ENCODE measurements at places on chromosomes 6 and 20. TPM values are rescaled to one million over a fixed set of nuclear protein-coding genes. Genes with fewer than 3 reads are reported as not detected.

DNA sequence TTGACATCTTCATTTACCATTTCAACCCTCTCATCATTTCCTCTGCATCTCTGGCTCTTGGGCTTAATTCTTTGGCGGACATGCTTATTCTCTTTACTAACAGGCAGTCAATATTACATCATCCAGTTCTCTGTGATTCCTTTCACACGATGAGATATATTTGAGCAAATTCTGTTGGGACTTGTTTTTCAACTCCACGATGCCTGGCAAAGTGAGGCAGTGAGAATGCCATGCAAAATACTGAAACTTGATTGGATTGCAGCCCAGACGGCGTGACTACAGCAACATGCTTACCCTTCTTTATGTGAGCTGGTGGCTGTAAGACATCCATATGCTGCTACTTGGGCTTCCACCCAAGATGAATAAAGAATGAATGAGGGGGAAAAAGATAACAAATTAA is 101.7 kb upstream of the SPACA1 start:
- peak overlapping the region; percentile 77 for H3K27ac ChIP-seq
- no peak for DNase-seq
- H3K4me1 ChIP-seq = peaks cover 42% of the 10 kb centered on the region
- no peaks in the 10 kb centered on the region for H3K36me3 ChIP-seq

- DNase-seq = no peak
- peaks cover 17% of the 10 kb centered on the region for H3K4me1 ChIP-seq
- H3K27ac ChIP-seq = no peak overlapping the region
- peaks cover 77% of the 10 kb centered on the region for H3K27me3 ChIP-seq
- no peaks in the 10 kb centered on the region for H3K36me3 ChIP-seq
These were observed 240.9 kb downstream of the PHACTR1 start for GRCh38 chr6:12957321-12958051.

GRCh38 chr20:10307359-10307735 is 88.7 kb downstream of the SNAP25 start:
- H3K36me3 ChIP-seq = no peaks in the 10 kb centered on the region
- no peak overlapping the region for H3K4me3 ChIP-seq
- no peak overlapping the region for H3K27ac ChIP-seq
- H3K27me3 ChIP-seq = peaks cover 31% of the 10 kb centered on the region
- peaks cover 14% of the 10 kb centered on the region for H3K4me1 ChIP-seq

Gene PCK1
- total RNA-seq = not detected

GRCh38 chr6:43271103-43271815 is 26.8 kb upstream of the SLC22A7 start:
- H3K27ac ChIP-seq = no peak overlapping the region
- H3K4me3 ChIP-seq = no peak overlapping the region
- peaks cover 47% of the 10 kb centered on the region for H3K4me1 ChIP-seq
- no peaks in the 10 kb centered on the region for H3K36me3 ChIP-seq

Gene PRPH2
- 0.11 TPM for total RNA-seq

DNA sequence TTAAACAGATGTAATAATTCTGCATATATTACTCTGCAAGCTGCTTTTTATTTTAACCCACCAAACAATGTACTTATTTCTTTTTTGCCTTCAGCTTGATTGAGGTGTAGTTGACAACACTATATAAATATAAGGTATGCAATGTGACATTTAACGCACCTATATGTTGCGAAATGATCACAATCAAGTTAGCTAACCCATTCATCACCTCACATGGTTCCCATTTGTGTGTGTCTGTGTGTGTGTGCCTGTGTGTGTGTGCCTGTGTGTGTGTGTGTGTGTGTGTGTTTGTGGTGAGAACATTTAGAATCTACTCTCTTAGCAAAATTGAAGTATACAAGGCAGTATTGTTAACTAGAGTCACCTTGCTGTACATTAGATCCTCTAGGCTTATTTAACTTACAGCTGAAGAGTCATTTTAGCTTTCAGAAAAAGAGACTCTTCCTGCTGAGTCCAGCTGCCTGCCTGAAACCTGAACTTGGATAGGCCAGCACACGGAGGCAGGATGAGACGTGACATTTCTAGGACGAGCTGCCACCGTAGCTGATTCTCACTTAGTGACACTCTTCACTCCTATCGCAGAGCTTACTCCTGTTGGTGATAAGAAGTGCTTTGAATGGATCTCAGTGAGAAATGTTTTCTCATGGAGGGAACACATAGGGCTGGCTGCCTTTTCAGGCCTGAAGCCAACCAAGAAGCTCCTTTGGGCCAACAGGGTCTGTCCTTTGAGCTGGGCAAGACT is 126.5 kb upstream of the RIPOR2 start:
- H3K4me1 ChIP-seq = no peaks in the 10 kb centered on the region
- H3K4me3 ChIP-seq = no peak overlapping the region
- no peaks in the 10 kb centered on the region for H3K36me3 ChIP-seq
- no peak overlapping the region for H3K27ac ChIP-seq

- H3K4me3 ChIP-seq = no peak overlapping the region
- H3K4me1 ChIP-seq = no peaks in the 10 kb centered on the region
- DNase-seq = no peak
- H3K27ac ChIP-seq = no peak overlapping the region
These were observed 57.4 kb upstream of the EMILIN3 start for GRCh38 chr20:41424011-41424410.

Gene GGTLC1
- not detected for total RNA-seq

DNA sequence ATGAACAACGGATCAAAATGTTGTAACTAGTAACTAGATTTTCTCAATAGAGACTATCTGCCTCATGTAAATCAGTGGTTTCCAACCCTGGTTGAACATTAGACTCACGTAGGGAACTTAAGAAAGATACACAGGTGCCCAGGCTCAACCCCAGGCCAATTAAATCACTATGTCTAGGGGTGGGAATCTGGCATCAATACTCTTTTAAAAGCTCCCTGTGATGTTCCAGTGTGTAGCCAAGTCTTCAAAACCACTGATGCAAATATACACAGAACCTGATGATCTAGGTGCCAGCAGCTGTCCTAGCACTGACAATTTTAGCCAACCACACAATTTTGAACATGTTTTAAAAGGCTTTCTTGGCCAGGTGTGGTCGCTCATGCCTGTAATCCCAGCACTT is 128.7 kb downstream of the TBC1D32 start:
- H3K36me3 ChIP-seq = peaks cover 10% of the 10 kb centered on the region
- no peaks in the 10 kb centered on the region for H3K27me3 ChIP-seq
- DNase-seq = no peak
- no peak overlapping the region for H3K27ac ChIP-seq
- H3K4me1 ChIP-seq = peaks cover 4% of the 10 kb centered on the region
- H3K4me3 ChIP-seq = no peak overlapping the region

Gene EYA2
- total RNA-seq = 10.2 TPM

GRCh38 chr20:62891111-62891510 is 29.5 kb upstream of the TCFL5 start:
- peaks cover 7% of the 10 kb centered on the region for H3K4me1 ChIP-seq
- H3K27ac ChIP-seq = no peak overlapping the region
- H3K4me3 ChIP-seq = no peak overlapping the region
- DNase-seq = no peak
- no peaks in the 10 kb centered on the region for H3K27me3 ChIP-seq
- H3K36me3 ChIP-seq = peaks cover 44% of the 10 kb centered on the region

GRCh38 chr20:45495501-45495941 is 19.9 kb downstream of the SPINT3 start:
- H3K27ac ChIP-seq = no peak overlapping the region
- no peak for DNase-seq
- H3K27me3 ChIP-seq = peaks cover 25% of the 10 kb centered on the region
- H3K4me3 ChIP-seq = no peak overlapping the region
- H3K4me1 ChIP-seq = no peaks in the 10 kb centered on the region

DNA sequence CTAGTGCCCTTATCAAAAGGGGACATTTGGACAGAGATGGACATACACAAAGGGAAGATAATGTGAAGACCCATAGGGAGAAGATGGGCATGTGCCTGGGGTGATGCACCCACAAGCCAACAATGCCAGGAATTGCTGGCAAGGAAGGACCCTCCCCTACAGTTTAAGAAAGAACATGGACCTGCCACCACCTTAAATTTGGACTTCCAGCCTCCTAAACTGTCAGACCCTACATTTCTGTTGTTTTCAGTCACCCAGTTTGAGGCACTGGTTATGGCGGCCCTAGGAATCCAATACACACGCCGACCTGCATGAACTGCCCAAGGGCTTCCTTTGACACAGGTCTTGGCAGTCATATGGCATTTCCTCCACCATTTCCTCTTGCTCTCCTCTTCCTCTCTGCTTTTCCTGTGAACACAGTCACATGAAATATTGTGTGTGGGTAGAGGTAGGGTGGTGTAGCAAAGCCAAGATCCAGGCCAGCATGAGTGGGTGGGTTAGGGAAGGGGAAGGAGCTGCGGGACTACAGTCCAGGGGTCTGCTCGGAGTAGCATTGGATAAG is 115.6 kb downstream of the ZDHHC14 start:
- no peak overlapping the region for H3K4me3 ChIP-seq
- H3K27me3 ChIP-seq = no peaks in the 10 kb centered on the region
- H3K4me1 ChIP-seq = peaks cover 6% of the 10 kb centered on the region
- H3K36me3 ChIP-seq = no peaks in the 10 kb centered on the region
- DNase-seq = no peak
- H3K27ac ChIP-seq = no peak overlapping the region

Gene KCNK16
- total RNA-seq = not detected

Gene FAM217A
- not detected for total RNA-seq

- H3K36me3 ChIP-seq = no peaks in the 10 kb centered on the region
- H3K27me3 ChIP-seq = peaks cover 15% of the 10 kb centered on the region
- no peak overlapping the region for H3K4me3 ChIP-seq
- no peak for DNase-seq
These were observed 147.2 kb downstream of the RPS12 start for GRCh38 chr6:132961610-132962009.

GRCh38 chr6:73800997-73801396 is 105.0 kb downstream of the CD109 start:
- no peaks in the 10 kb centered on the region for H3K27me3 ChIP-seq
- H3K27ac ChIP-seq = no peak overlapping the region
- no peak for DNase-seq
- no peak overlapping the region for H3K4me3 ChIP-seq

- no peak overlapping the region for H3K27ac ChIP-seq
- no peaks in the 10 kb centered on the region for H3K36me3 ChIP-seq
- H3K4me3 ChIP-seq = no peak overlapping the region
- DNase-seq = no peak
These were observed 18.5 kb downstream of the NOX3 start for GRCh38 chr6:155436981-155437749.

GRCh38 chr6:1400126-1400850 is 10.9 kb downstream of the FOXF2 start:
- DNase-seq = no peak
- no peaks in the 10 kb centered on the region for H3K36me3 ChIP-seq
- no peak overlapping the region for H3K4me3 ChIP-seq
- H3K27ac ChIP-seq = no peak overlapping the region

Gene MEP1A
- not detected for total RNA-seq

Gene OR2B6
- not detected for total RNA-seq

Gene TNFRSF21
- 24.2 TPM for total RNA-seq

GRCh38 chr6:165799391-165800153 is 136.5 kb upstream of the PDE10A start:
- no peak for DNase-seq
- peaks cover 54% of the 10 kb centered on the region for H3K27me3 ChIP-seq
- no peak overlapping the region for H3K27ac ChIP-seq

GRCh38 chr20:58192567-58192966 is 35.9 kb downstream of the ANKRD60 start:
- no peak overlapping the region for H3K27ac ChIP-seq
- H3K4me1 ChIP-seq = no peaks in the 10 kb centered on the region
- DNase-seq = no peak
- no peaks in the 10 kb centered on the region for H3K36me3 ChIP-seq
- no peak overlapping the region for H3K4me3 ChIP-seq

DNA sequence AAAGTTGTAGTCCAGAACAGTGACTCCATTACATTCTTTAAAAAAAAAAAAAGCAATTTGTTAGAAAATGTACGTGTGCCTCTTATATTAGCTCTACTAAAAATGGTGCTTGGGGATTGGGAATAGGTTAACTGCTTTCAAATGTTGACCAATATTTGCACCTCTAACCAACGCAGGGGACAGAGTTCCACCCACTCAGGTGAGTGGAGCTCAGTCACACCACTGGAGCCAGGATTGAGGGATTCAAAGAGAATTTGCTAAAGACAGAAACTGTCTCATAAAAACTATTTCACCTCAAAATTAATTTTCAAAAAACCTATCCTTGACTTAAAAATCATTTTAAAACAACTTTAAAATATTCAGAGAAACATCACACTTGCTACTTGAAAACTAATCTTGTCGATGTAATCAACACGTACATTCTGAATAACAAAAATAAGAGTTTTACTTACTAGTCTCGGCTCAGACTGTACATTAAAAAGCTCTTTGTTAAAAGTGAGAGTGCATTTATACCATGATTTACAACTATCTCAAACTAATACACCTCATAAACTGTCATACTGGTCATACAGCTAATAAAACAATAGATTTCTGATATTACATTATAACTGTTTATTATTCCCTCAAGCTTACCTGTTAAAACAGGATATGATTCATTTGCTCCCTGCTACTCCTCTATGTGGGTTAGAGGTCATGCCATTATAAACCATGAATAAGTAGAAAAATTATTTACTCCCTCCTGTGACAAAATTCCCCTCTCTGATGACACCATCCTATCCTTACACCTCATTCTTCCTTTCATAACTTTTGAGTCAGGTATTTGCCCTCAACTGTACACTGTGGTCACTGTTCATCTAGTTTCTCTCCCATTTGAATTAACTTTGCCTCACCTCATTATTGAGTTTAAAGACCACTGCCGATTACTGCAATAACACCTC is 88.6 kb downstream of the PDE10A start:
- no peaks in the 10 kb centered on the region for H3K36me3 ChIP-seq
- H3K27me3 ChIP-seq = no peaks in the 10 kb centered on the region
- no peak overlapping the region for H3K4me3 ChIP-seq
- H3K27ac ChIP-seq = peak overlapping the region; percentile 89

- DNase-seq = peak; percentile 33
- H3K4me3 ChIP-seq = peak overlapping the region; percentile 56
- no peaks in the 10 kb centered on the region for H3K27me3 ChIP-seq
- no peaks in the 10 kb centered on the region for H3K36me3 ChIP-seq
These were observed 258 bp downstream of the PHF10 start for GRCh38 chr6:169723991-169724493.

DNA sequence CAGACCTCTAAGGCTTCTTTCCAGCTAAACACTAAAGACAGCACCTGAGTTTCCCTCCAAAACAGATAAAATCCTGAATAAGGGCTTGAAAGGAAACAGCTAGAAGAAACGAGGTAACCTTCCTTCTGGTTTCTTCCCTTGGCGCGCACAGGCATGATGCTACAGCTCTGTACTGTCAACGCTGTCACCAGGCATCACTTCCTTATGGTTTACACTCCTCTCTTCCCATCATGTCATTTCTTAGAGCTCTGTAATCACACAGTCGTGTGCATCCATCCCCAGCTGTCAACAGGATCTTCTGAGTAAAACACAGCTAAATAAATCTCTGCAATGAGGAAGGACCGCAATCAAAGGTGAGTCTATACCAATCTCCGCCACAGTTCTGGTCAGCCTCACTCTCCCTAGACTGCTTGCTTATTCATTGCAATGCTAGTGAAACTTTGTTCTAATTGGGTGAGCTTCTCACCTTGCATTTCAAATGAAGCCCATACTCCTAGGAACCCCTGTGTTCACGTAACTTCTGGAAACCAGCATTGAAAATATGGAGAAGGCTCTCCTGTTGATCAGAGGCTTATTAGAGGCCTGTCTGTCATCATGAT is 162.6 kb upstream of the DTNBP1 start:
- no peak overlapping the region for H3K4me3 ChIP-seq
- no peak overlapping the region for H3K27ac ChIP-seq
- no peak for DNase-seq
- H3K36me3 ChIP-seq = no peaks in the 10 kb centered on the region

Gene BPIFB4
- total RNA-seq = not detected

- H3K4me3 ChIP-seq = no peak overlapping the region
- H3K36me3 ChIP-seq = no peaks in the 10 kb centered on the region
- H3K27ac ChIP-seq = no peak overlapping the region
These were observed 189.8 kb downstream of the ZDHHC14 start for GRCh38 chr6:157570752-157571151.
